ENCODE measurements at places on chromosomes 6 and 20.

GRCh38 chr6:47455533-47456209 is 21.9 kb upstream of the CD2AP start:
- DNase-seq, result no peak

GRCh38 chr20:36467076-36467999 is 74.0 kb upstream of the MYL9 start:
- peak; percentile 41 for DNase-seq

- no peak for DNase-seq
These were observed 57.3 kb upstream of the MLIP start for GRCh38 chr6:54053881-54054391.

- DNase-seq, result peak; percentile 80
These were observed 307 bp downstream of the RANBP9 start for GRCh38 chr6:13711324-13711732.

DNA sequence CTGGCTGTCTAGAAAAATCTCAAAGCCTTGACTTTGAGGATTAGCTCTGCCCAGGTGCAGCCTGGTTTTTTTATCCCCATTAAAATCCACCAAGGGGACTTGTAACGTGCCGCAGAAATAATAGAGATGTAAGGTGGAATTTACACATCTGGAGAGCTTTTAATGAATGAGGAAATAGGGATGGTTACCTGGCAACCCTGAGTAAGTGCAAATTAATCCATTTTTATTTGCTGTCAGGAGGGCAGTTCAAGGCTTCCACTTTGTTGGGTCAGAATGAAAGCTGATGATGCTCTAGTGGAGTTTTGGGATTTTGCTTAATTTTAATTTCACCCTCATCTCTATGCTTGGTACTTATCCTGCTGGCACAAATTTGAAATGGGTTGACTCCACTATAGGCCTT is 163.4 kb upstream of the CEP162 start:
- DNase-seq, result no peak

DNA sequence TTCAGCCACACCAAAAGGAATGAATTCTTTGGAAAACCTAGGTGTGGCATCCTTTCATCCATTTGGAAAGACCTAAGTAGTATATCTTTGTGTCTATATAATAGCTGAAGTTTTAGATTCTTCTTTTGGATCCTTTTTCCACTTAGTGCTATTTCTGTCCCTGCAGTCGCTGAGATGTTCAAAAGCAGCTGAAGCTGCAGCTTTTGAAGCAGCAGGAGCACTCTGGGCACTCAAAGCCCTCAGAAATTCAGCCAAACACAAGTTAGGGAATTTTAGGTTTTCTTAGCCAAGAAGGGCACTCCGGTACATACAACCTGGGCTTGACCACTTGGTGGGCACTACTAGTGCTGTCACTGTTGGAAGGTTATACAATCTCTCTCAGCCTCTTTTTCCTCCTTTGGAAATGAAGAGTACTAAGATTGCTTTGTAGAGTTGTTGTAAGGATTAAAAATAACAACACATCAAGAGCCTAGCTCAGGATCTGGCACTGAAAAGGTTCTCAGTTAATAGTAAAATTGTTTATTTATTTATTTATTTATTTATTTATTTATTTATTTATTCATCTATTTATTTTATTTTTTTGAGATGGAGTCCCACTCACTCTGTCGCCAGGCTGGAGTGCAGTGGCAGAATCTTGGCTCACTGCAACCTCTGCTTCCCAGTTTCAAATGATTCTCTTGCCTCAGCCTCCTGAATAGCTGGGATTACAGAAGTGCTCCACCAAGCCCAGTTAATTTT is 71.9 kb upstream of the SLC22A16 start:
- DNase-seq, result no peak

DNA sequence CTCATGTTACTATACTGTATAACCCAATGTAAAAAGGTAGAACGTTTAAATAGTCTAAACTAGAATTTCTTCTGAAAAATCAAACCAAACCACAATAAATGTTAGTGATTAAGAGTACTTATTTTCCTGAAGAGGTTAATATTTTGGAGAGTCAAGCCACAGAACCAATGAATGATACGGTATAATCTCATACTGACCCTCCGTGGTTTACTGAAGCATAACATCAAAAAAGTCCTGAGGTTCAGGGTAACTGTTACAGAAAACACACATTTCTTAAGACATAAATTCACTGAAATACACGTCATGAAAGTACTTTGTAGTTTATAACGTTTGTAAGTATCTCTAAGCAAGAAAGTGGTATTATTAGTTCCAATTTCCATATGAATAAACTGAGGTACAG is 28.9 kb downstream of the ESF1 start:
- DNase-seq, result no peak

- DNase-seq, result no peak
These were observed 895.9 kb downstream of the EYS start for GRCh38 chr6:64811119-64811518.

GRCh38 chr6:104940893-104941728 is 15.8 kb upstream of the LIN28B start:
- DNase-seq, result peak; percentile 50

GRCh38 chr20:30281584-30282197 is 975.8 kb upstream of the DEFB115 start:
- DNase-seq, result no peak

- DNase-seq, result no peak
These were observed 59.2 kb upstream of the TINAG start for GRCh38 chr6:54248994-54249393.

All from stimulated activated naive CD8-positive, alpha-beta T cell treated with anti-CD3 and anti-CD28 coated beads, Interleukin-15, amount 100 ng/mL, for 72 hours (primary cell).